BE2C (cell line): ENCODE measurements at places on chromosomes 2 and 18.

DNA sequence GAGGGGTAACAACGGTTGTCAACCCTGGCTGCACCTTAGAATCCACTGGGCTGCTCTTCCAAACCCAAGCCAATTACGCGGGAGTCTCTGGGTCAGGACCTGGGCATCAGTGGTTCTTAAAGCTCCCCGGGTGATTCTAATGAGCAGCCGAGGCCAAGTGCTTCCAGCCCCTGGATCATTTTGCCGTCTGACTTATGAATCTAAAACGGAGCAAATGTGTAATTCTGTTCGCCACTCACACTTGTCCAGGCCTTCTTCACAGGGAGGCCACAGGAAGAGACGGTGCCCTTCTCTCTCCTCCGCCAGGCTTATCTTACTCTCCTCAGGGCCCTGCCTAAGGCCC lies 78.5 kb downstream of the MCFD2 start:
- no peak for DNase-seq

DNA sequence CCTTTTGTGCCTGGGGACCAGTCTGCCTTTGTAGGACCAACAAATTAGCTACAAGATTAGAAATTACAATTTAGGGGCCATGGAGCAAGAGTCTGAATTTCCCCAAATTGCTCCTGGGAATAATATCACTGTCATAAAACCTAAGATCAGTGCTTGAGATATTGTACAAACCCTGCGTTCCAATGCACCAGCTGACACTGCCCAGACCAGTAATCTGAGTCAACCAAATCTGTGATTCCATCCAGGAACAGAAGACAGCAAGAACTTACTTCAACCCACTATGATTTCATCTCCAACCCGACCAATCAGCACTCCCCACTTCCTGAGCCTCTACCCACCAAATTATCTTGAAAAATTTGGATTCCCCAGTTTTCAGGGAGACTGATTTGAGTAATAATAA lies 1305.0 kb upstream of the NRXN1 start:
- no peak for DNase-seq

DNA sequence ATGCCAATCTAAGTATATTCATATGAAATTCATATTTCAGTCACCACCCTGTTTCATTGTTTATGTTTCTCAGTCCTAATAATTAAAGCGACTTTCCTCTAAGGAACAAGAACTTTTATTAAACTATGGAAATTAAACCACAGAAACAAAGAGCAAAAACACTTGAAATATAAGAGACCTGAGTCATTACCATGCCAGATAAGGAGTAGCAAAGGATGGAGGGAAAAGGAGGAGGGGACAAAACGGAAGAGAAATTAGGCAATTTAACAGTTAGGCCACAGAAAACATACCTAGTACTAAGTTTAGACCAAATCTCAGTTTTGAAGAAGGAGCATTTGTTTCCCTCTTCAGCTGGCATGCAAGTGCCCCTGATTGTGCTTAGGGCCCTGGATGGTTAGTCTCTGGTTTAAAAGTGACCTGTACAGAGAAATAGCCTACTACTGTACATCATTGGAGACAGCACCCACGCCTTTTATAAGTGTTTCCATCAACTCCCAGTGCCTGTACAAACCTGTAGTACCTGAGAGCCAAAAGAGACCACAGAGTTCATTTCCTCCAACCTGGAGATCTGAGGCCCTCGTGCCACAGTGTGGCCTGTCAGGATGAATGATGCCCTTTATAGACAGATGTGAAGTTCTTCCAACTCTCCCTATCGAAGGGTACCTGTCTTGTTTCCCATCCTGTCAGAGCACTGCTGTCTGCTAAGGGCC lies 74.5 kb downstream of the SPATS2L start:
- no peak for DNase-seq

DNA sequence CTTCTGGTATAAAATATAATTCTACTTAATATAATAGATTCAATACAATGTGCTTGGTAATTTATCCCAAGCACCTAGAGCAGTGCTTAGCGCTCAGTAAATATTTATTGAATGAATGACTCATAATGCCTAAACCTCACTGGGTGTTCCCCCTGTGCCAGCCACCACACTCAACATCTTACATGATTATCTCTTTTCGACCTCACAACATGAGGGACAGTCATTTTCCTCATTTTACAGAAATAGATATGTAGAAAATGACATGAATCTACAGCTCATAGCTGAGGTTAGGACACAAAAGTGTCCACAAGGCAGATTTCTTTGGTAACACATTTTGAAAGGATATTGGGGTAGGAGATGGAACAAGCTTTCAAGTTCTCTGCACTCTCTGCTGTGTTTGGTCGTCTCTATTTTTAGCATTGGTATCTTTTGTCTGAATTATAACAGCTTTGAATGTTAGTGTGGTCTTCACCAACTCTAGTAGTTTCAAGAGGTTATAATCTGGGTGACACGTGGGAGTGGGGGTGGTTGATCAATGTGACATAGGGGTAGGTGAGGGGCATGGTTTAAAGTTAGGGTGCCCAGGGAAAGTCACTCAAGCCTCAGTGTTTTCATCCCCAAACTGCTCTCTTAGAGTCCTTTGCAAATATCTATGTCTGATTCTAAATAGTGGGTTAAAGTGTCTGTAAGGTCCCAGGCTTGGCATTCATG lies 9.8 kb downstream of the MYOM1 start:
- DNase-seq = no peak

DNA sequence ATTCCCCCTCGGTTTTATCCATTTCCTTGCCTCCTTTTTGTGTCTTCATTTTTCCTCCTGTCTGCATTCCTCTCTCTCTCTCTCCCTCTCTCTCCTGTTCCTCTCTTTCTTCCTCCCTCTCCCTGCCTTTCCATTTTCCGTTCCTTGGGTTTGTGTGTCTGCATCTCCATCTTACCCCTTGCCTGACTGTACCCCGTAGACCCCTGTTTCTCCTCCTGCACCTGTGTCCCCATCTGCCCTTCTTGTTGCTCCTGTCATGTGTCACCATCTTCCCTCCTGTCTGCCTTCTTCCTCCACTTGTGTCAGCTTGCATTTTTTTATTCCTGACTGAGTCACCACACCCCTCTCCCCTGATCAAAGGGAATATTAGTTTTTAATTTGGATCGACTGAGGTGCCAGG lies 1.8 kb downstream of the CDK5R2 start:
- DNase-seq = no peak

DNA sequence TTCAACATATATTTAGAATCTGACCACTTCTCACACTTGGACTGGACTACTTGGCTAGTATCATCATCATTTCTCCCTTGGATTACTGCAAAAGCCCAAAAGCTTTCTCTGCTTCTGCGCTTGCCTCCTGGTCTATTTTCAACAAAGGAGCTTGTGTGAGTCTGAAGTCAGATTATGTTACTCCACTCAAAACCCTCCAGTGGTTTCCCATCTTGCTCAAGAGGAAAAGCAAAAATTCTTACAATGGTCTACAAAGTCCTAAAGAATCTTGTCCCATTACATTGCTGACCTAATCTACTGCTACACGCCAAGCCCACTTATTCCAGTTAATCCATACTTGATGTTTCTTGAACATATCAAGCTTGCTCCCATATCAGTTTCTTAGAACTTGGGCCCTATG lies 9.6 kb downstream of the PREPL start:
- DNase-seq = no peak

DNA sequence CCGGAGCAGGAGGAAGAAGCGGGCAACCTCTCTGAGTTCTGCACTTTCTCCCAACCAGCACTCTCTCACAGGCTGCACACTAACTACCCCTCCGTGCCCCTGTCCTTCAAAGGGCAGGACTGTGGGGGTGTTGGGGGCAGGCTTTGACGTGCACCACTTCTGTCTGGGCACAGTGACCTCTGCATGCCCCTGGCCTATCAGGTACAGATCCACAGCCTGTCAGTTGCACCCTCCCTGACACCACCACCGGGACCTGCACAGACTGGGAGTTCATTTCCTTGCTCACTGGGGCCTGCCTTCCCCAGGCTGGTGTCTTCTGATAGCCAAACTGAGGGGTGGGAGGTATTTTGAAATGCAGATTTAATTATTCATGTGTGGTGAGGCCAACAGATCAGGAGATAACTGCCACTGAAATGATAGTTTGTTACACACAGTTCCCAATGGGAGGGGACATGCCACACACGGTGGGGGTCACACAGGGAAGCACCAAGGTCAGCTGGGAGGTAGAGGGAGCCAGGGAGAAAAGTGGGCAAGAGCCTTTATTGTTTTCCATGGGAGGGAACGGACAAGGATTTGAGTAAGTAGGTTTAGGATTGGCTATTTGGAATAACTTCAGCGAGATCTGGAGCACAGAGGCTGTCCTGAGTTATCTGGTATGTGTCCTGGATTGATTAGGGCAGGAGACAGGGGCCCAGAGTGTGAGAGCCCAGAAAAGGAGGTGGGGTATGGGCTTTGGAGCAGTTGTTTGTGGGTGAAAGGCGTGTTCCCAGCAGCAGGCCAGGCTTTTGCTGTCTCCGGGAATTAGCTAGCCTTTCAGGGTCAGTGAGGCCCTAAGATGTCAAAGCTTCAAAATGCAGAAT lies 251.6 kb downstream of the AFF3 start:
- DNase-seq = no peak

GRCh38 chr2:206289391-206289790 lies 14.9 kb downstream of the ZDBF2 start:
- no peak for DNase-seq

DNA sequence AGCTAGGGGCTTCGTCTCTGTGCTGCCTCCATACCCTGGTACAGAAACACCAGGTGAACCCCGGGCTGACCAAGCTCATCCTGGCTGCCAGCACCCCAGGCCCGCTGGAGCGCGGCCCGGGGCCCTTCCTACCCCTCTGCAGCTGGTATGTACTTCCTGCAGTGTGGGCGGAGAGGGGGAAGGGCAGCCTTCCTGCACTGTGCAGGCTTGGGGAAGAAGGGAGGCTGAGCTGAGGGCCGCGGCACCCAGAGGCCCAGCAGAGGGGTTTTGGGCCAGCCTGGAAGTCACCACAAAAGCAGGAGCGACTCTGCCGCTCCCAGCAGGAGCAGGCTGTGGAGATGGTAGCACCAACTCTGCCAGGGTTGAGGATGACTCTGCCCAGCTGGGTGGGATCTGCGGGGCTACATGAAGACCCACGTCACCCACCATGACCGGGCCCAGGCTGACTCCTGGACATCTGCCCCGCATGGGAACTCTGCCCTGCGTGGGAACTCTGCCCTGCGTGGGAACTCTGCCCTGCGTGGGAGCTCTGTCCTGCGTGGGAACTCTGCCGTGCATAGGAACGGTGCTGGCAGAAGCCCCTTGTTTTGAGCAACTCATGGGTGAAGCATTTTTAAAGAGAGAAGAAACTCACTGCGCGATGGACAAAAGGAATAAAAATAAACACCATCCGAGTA lies 273.3 kb downstream of the NDUFA10 start:
- DNase-seq = no peak

DNA sequence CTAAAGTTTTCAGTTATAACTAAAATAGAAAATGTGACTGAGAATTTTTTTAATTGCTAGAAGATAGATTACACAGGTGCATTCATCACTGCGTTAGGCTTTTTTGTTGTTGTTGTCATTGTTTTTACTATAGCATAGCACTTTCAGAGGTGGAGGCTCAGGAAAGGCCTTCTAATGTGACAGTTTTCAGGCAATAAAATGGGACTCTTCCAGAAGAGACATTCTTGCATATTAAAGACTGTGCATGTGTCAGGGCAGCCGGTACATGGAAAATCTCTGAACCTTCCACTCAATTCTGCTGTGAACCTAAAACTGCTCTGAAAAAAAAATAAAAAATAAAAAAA lies 175.2 kb downstream of the METTL4 start:
- DNase-seq = no peak

DNA sequence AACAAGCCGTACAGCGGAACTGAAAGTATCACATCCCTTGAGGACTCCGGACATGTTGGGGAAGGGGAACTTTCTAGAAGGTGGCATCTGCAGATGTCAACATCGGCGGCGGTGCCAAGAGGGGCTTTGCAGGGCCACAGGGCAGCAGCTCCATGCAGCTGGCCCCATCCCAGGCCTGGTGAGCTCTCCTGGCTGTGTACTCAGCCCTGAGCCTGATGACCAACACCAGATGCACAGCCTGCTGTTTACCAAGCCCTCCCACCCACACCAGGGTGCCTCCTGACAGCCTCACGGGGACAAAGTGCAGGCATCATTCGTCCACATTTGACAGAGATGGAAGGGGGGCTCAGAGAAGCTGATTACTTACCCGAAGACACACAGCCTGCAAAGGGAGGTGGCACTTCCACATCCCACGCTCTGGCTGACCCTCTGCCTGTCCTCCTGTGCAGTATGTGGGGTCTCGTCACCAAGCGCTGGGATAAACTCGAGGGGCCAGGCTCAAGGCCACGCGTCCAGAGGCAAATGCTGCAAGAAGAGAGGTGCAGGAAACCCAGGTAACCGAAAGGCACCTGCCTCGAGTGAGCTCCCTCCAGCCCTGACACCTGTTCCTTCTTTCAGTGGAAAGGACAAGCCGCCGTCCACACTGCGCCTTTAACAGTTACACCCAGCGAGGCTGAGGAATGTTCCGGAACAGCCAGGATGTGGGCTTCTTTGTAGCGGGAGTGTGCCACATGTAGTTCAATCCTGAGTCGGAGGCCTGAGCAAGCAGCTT lies 69.0 kb upstream of the ASAP2 start:
- no peak for DNase-seq

DNA sequence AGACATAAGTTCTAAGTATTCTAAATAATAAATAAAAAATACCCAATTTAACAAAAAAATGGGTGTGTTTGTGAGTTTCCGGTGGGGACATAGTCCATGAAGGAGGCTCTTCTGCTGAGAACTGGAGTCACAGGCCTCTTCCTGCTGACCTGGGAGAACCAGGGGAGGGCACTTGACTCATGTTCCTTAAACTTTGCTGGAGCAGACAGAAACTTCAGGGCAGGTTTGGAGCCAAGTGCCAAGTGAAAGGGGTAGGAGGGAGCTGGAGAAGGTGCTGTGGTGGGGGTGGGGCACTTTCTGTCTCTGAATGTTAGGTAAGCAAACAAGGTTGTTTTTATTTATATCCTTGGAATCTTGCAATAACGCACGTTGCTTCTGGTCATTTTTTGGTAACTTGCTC lies 78.8 kb upstream of the TTN start:
- DNase-seq = no peak
